Vein endothelial cell (primary cell): ENCODE measurements at places on chromosomes 16 and 17. TPM values are rescaled to one million over a fixed set of nuclear protein-coding genes. Genes with fewer than 3 reads are reported as not detected.

Gene CLEC18A
- total RNA-seq: 0.57 and 0.98 TPM in 2 replicates

Gene RNF112
- 0.10 TPM in 1 of 2 replicates, not detected in the other for total RNA-seq

Gene TLCD2
- 0.96 and 1.3 TPM in 2 replicates for total RNA-seq

Gene EFCAB5
- total RNA-seq: 0.33 and 0.48 TPM in 2 replicates

Gene CRISPLD2
- total RNA-seq: 0.33 and 0.38 TPM in 2 replicates

Gene HEATR9
- not detected in 2 replicates for total RNA-seq

Gene SPATA22
- total RNA-seq: 0.65 TPM in 1 of 2 replicates, not detected in the other

Gene C17orf107
- 1.1 and 1.3 TPM in 2 replicates for total RNA-seq

Gene PRR29
- 0.33 and 0.57 TPM in 2 replicates for total RNA-seq

Gene ZNF423
- 8.6 and 13.1 TPM in 2 replicates for total RNA-seq

Gene CCR7
- total RNA-seq: not detected in 2 replicates
